Memory B cell (primary cell): ENCODE measurements at places on chromosomes 2 and 18.

- no peak for DNase-seq
Observed at GRCh38 chr18:43563780-43564179, 286.5 kb upstream of the SYT4 start.

DNA sequence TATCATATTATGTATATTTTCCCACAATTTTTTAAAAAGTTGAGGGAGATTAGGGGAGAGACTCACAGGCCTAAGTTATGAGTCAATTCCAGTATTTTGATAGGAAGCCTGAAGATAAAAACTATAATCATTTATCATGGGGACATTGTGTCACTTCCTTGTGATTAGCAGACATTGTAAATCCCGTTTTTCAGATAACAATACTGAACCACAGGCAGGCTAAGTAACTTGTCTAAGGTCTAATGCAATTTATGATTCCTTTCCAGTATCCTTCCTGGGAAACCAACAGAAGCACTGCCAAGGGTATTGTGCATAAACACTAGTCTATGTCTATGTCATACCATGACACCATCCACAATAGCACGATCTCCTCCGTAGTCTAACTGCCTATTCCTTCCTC, 235.2 kb upstream of the PIK3C3 start:
- no peak for DNase-seq

GRCh38 chr2:150214626-150215025, 272.8 kb downstream of the RND3 start:
- DNase-seq = no peak

- DNase-seq = no peak
Observed at GRCh38 chr2:70931376-70932000, 4.2 kb upstream of the ATP6V1B1 start.
